ENCODE measurements at places on chromosomes 2 and 18.

- no peak for DNase-seq
Measured at GRCh38 chr2:179340678-179341077, 76.0 kb upstream of the SESTD1 start.

- no peak for DNase-seq
Measured at GRCh38 chr2:191638079-191638801, 39.7 kb upstream of the NABP1 start.

GRCh38 chr2:235896061-235896460 lies 272.1 kb downstream of the GBX2 start:
- DNase-seq, result no peak

DNA sequence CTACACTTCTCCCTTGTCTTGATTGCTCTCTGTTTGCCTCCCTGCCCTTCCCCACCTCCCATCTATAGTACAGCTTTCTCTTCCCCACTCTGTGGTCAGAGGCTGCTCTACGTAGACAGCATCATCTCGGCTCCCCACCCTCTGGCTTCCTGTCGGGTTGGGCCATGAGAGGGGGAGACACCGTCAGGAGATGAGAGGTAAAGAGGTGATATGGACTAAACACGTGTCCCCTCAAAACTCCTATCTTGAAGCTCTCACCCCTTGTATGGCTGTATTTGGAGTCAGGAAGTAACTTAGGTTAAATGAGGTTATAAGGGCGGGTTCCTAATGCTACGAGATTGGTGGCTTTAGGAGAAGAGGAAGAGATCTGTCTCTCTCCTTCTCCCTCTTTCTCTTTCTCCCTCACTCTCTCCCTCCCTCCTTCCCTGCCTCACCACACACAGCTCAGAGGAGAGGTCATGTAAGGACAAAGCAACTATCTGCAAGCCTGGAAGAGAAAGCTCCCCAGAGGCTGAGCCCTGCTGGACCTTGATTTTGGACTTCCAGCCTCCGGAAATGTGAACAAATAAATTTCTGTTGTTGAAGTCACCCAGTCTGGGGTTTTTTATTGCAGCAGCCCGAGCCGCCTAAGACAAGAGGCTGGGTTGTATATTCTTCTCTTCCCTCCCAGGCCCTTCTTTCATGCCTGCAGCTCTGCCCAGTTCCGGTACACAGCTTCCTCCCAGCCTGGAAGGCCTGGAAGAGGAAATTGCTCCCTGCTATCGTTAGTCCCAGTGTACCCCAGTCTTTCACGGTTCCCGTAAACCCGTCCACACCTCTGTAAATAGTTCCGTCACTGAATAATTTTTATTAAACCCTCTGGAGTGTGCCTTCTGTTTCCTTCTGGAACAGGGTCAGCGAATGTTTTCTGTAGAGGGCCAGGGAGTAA lies 138.0 kb downstream of the AKAIN1 start:
- peak; percentile 2 for DNase-seq

DNA sequence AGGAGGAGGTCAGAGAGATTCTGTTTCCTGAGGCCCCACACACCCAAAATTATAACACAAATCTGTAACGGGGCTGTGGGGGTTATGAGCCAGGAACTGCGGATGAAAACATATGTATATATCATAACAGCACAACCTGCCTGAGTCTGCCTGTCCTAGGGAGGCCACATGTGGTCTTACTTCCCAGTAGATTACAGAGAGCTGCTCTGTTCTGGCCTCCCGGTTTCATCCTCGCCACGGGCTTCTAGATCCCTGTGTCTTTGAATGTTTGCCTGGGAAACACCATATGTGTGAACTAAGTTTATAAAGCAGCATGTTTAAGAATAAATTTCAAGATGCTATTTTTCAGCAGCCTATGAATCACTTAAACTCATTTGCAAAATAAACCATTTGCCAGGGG lies 124.0 kb downstream of the TMEM200C start:
- DNase-seq, result no peak

GRCh38 chr2:224687156-224687555 lies 29.0 kb downstream of the CCDC195 start:
- DNase-seq, result no peak
